DMS 273 treated with DMSO at 0.1 percent for 48 hours (cell line): ENCODE measurements at places on chromosomes 3 and 15.

GRCh38 chr3:166484470-166484869, 647.2 kb upstream of the BCHE start:
- no peak for DNase-seq

DNA sequence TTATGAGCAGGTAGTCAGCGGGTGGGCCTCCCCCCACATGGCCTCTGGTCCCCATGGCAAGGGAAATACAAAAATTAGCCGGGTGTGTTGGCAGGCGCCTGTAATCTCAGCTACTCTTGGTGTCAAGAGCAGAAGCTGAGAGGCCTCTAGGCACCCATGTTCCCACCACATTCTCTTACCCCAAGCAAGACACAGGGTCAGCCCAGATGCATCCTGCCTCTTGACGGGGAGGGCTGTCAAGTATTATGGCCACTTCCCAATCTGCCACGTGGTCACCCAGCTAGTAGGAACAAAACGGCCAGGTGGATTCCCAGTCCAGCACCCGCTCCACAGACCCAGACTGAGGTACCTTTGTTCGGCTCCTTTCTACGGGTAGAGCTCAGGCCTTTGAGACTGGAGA, 16.2 kb upstream of the SLC6A6 start:
- DNase-seq, result no peak

DNA sequence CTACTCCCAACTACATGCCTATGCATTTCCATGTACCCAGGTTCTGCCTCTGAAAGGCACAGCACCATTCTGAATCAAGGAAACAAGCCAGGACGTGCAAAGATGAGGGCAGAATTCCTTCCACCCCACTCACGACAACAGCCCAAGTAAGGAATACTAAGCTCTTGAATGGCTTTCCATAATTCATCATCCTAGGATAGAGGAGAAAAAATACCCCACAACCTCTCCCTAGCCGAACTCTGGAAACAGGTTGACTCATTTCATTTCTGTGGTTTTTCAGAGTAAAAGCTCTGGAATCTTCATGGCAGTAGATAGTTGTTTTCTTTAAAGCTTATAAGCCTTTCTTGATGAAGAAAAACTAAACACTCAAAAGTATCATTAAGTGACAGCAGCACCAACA, 77.8 kb downstream of the PDZRN3 start:
- DNase-seq, result no peak

DNA sequence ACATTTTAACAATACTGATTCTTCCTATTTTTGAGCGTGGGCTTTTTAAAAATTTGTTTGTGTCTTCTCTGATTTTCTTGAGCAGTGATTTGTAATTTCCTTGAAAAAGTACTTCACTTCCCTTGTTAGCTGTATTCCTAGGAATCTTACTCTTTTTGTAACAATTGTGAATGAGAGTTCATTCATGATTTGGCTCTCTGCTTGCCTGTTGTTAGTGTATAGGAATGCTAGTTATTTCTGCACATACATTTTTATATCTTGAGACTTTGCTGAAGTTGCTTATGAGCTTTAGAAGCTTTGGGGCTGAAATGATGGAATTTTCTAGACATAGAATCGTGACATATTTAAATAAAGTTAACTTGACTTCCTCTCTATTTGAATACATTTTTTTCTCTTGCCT, 582.8 kb upstream of the BCHE start:
- no peak for DNase-seq

DNA sequence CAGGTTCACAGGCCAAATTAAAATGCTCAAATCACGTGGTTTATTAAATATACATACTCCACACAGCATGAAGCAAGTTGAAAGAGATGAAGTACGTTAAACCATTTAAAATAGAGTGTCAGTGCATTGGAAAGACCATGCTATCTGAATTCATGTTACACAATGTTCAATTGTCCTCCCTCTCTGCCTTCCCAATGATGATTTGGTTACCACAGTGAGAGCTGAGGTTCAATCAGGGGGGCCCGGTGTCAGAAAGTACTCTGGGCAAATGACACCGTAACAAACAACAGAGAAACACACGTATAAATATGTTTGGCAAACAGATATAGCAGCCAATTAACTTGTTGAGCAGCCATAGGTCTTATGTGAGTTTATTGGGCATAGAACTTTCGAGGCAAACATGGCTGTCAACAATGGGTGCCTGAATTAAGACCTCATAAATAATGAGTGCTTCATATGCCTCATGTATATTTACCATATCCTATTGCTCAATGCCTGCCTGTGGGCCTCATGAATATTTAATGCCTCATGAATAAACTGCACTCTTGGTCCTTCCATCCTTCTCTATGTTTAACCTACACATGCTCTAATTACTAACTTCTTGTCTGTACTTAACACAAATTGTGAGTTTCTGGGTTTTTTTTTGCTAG, 641.5 kb downstream of the PLOD2 start:
- no peak for DNase-seq

GRCh38 chr15:33888176-33888575, 80.1 kb upstream of the CHRM5 start:
- DNase-seq, result no peak

DNA sequence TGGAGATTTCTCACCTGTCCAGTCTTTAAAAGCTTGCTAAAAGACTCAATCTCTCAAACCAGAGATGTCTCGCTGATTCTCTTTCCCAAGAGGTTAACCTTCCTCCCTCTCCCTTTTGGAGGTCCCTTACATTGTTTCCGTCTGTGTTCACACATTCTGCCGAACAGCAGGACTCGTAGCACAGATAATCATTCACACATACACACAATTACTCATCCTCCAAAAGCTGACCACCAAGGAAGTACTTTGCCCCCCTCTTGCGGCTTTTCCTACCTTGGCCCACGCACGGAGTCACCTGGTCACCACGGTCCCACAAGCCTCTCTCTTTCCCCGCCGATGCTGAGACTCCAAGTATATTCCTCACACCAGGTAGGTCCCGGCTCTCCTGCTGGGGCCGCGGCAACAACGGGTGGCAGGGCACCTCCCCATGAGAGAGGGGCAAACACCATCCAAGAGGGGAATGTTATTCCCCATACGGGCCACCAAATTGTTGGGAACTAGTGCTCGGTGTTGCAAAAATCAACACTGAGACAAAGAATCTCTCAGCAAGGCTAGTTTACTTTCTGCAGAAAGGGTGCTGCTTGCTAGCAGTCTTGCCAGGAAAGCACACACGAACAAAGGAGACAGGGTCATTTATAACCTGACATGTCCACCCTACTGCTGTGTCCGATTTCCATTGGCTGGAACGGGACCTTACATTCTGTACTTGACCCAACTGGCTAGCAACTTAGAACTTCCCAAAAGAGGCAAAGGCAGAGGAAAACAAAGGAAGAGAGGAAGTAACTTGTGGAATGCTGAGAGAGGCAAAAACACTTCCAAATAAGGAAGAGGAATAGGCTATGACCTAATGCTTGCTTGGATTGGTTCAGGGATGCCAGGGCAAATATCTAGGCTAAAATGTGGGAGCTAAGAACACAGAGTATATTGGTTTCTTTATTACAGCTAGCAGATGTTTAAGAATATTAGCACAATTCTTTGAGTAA, 102.1 kb upstream of the NECTIN3 start:
- no peak for DNase-seq

DNA sequence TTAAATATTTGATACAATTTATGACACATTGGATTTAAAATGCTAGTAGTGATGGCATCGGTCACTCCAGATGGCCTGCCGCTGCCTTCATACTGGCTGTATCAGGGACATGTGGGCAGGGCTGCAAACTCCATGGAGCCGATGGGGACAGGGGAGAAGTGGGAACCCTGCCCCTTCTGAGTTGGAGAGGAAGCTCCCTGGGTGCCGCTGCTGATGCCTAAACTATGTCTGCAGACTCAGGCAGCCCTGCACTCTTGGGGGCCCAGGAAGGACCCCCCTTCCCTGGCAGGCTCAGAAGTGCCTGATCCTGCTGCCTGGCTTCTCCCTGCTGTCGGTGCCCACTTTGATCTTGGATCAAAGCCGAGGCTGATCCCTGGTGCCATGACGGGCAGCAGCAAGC, 1522.1 kb downstream of the OTOL1 start:
- no peak for DNase-seq

GRCh38 chr3:123941121-123941520, 19.9 kb downstream of the CCDC14 start:
- no peak for DNase-seq

DNA sequence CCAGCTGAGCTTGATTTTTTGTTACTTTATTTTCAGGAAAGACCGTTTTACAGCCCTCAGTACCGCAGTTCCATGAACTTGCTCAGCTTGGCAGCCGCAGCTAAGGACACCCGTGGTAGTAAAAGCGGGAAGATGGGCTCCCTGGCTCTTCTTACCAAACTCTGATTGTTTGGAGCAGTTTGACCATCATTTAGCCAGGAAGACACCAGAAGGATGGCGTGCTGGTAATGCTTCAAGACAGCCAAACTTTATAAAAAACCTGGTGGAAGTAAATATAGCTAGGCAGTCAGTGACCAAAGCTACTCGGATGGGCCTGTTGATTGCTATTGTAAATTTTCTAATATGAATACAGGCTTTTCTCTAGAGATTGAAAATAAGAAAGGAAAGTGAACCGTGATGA, 28.9 kb downstream of the POLR2M start:
- no peak for DNase-seq

GRCh38 chr3:184186902-184187207, 856 bp downstream of the ABCF3 start:
- DNase-seq, result no peak

DNA sequence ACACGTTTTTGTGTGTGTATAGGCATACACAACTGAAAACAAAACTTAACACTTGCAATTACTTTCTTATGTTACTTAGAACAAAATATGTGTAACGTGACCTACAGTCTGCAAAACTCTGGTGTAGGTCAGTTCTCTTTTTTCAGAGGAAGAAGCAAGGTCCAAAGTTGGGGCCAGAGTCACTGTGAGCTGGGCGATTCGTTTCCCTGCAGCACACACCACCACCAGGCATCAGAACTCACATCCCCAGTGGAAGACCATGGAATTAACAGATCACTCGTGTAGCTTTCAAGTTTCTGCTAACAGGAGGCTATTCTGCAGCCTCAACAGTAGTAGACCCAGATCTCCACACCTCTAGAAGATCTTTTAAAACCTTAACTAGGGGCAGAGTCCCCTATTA, 25.8 kb downstream of the ANP32A start:
- no peak for DNase-seq

DNA sequence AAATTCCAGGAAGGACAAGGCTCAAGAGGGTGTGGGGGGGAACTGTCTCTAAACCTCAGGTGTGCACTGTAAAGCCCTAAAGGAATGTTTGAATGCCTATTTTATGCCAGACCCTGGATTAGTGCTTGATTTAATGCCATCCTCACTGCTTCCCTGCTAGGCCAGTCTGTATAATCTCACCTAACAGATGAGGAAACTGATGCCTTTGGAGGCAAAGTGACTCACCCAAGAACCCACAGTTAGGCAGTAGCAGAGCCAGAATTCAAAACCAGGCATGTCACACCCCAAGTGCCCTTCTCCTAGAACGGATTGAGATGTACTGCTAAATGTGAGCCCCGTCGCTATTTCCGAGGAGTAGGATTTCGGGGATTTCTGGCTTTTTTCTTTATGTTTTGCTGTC, 7.8 kb downstream of the CAMK1 start:
- no peak for DNase-seq

GRCh38 chr3:37718632-37719031, 143.0 kb upstream of the CTDSPL start:
- no peak for DNase-seq

DNA sequence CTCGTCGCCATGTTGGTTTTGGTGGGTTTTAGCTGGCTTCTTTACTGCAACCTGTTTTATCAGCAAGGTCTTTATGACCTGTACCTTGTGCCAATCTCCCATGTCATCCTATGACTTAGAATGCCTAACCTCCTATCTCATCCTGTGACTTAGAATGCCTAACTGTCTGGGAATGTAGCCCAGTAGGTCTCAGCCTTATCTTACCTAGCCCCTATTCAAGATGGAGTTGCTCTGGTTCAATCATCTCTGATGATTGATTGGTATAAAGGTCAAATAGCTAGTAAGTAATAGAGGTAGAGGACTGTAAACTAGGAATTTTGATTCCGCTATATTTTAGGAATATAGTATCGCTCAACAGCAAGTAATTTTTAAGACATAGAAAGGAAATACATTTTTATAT, 1.3 kb upstream of the ACKR2 start:
- DNase-seq, result no peak

DNA sequence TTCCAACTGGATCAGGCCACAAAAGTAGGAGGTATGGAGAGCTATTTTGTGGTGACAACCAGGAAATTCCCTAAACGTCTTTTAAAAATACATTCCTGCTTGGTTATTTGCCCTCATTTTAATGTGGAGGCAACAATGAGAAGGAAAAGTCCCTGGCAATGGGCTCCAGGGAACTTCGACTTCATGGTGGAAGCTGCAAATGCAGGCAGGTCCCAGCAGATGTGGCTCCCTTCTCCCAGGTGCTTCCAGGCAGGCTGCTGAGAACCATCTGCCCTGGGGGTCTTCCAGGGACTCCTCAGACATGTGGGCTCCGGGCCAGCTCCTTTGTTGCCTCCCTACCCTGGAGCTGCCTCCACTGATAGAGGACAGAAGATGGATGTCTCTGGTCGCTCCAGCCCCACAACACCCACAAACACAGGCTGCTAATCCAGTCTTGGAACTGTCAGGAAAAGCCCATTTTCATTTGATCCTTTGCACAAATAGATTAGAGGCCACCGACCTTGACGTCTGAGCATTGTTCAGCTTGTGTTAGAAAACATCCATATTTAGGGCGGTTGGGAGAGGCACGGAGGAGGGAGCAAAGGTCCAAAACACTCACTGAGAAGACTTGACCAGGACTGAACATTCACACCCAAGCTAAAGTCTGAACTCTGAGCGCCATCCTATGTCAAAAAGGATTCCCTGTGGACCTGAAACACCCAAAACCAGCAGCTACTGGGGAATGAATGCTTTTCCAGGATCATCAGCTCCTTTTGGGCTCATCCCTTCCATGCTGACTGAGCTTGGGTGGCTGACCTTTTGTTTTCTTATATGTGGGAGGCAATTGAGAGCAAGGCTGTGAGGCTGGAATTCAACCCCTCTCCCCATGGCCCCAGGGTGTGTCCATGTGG, 30.2 kb upstream of the SLCO2A1 start:
- no peak for DNase-seq

GRCh38 chr3:42067326-42067725, 23.8 kb upstream of the TRAK1 start:
- no peak for DNase-seq

DNA sequence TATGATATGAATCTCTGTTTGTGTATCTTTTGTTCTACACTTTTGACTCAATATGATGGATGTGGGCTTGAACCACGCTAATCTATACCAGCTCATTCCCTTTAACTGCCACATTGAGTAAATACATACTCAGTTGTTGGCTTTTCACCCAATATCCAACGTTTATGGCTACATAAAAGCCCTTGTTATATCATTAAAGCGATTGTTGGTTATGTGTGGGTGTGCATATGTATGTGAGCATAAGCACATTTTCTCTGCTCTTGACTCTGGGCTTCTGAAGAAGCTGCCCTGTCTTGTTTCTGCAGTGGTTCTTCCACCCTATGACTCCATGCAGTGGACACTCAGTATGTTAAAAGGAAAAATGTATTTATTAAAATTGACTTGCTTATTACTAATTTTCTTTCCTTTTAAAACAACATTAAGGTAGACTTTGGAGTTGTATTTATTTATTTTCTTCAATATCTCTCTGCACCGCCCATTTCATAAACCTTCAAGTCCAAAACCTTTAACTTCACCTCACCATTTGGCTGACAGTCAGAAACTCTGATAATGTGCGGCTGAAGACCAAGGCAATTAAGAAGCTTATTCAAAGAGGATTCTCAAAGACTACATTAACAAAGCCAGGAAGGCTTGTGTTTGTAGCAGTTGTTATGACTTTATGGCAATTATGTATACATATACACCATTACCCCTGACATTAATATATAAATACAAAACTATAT, 156.1 kb downstream of the THRB start:
- DNase-seq, result no peak

GRCh38 chr15:58738046-58738707, 11.3 kb downstream of the ADAM10 start:
- no peak for DNase-seq
